ENCODE measurements at places on chromosomes 1 and 21.

GRCh38 chr1:228007049-228007800 lies 427 bp downstream of the WNT3A start:
- no peak for DNase-seq

DNA sequence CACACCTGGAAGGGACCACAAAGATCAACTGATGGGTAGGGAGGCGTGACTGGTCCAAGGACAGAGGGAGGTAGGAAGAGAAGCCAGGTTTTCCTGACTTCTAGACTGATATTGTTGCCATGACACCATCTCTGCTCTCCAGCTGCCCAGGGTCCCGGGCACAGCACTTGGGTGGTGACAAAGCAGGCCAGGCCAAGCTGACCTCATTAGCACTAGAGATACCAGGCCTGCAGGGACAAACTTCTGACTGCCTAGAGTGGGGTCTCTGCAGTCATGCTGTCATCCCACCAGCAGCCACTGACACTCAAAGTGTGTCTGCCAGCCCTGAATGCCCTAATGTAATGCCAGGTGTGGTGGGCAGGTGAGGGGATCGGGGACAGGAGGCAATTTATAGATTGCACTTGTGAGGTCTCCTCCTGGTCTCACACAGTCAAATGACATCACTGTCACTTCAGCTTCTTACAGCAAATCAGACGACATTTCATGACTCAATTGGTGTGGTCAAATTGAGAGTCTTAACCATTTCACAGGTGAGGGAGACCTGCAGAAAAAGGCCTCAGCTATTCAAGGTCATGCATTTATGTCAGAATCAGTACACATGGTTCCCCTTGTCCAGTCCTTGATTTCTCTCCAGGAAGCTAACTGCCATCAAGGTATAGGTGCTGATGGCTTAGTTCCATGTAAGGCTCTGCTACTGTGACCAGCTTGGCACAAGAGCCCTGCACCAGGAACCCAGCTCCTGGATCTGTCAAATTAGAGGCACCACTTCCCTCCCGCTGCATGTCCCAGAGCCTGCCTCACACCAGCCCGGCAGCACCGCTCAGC lies 2.7 kb downstream of the SLC9A1 start:
- DNase-seq = no peak

GRCh38 chr1:160519642-160520435 lies 3.2 kb downstream of the SLAMF6 start:
- DNase-seq = no peak

- no peak for DNase-seq
Measured at GRCh38 chr1:3139451-3139852, 70.4 kb downstream of the PRDM16 start.

GRCh38 chr1:179366093-179366800 lies 476 bp downstream of the AXDND1 start:
- no peak for DNase-seq

- DNase-seq = no peak
Measured at GRCh38 chr1:35499231-35499630, 58.0 kb downstream of the KIAA0319L start.

- DNase-seq = no peak
Measured at GRCh38 chr1:222941425-222941824, 126.6 kb downstream of the DISP1 start.

DNA sequence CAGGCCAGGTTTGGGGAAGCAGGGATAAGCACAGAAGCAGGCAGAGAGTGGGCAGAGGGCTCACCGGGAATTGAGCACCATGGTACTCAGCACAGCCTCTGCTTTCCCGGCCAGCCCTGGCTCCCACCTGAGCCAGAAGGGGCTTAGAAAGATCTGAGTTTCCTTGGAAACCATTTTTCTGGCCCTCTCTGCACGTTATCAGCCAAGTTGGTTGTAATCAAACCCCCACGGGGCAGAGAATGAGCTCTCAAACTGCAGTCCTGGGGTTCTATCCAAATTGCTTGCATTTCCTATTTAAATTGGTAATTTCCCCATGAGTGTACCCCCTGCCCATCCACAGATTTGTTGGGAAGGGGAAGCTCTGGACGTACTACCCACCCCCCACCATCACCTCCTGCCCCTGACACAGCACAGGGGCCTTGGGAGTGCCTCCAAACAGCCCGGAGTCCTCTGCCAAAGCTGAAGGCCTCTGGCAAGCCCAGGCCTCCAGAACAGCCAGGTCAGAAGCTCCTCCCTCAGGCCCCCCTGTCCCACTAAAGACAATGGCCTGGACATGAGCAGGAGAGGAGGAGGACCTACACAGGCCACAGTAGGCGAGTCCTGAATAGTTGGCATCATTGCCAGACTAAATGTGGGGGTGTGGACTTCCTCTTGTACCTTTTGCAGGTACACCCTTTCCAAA lies 42.7 kb upstream of the GJB5 start:
- DNase-seq = no peak

DNA sequence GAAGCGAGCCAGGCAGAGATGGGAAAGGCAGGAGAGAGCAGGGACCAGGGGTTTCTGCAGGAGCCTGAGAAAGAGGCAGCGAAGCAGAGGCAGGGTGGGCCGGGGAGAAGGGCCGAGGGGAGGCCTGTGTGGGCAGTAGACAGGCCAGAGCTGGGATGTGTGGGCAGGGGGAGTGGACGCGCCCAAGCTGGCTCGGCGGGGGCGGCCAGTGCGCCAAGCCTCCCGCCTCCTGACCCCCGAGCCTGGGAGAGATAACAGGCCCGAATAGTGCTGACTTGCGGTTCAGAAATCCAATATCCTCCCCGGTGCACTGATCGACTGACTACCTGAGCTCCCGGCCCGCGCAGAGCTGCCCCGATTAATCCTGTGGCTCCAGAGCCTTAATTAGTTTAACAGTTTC lies 41.9 kb downstream of the AHDC1 start:
- no peak for DNase-seq

DNA sequence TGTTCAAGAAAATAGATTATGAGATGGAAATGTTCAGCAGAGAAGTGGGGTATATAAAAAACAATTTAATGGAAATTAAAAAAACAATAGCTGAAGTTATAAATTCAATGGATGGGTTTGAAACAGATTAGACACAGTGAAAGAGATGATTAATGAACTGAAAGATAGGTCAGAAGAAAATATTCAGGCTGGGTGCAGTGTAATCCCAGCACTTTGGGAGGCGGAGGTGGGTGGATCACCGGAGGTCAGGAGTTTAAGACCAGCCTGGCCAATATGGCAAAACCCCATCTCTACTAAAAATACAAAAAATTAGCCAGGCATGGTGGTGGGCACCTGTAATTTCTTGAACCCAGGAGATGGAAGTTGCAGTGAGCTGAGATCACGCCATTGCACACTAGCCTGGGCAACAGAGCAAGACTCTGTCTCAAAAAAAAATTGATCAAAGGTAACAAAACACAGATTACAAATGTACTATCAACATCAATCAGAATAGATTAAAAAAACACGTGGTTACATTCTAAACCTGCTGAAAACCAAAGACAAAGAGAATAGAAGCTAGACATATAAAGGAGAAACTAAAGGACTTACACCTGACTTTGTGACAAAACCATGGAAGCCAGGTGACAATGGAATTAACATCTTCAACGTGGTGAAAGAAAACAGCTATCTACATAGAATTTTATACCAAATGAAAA lies 4.8 kb upstream of the SUMO3 start:
- DNase-seq = no peak

GRCh38 chr1:4010814-4011605 lies 110.9 kb upstream of the C1orf174 start:
- DNase-seq = no peak

DNA sequence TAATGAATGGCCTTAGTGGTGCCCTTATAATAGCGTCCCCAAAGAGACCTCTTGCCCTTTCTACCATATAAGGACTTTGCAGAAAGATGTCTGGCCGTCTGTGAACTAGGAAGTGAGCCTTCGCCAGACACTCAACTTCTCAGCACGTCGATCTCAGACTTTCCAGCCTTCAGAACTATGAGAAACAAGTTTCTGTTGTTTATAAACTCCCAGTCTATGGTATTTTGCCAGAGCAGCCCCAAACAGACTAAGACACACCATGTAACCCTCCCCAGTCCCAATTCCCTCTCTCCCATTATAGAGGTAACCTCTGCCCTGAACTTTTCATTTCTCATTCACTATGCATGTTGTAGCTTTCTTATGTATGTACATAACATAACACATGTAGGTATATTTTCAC lies 55.7 kb downstream of the NID1 start:
- no peak for DNase-seq

GRCh38 chr21:14559102-14559501 lies 13.0 kb upstream of the SAMSN1 start:
- DNase-seq = no peak

GRCh38 chr1:89942825-89943658 lies 51.9 kb upstream of the ZNF326 start:
- DNase-seq = no peak

DNA sequence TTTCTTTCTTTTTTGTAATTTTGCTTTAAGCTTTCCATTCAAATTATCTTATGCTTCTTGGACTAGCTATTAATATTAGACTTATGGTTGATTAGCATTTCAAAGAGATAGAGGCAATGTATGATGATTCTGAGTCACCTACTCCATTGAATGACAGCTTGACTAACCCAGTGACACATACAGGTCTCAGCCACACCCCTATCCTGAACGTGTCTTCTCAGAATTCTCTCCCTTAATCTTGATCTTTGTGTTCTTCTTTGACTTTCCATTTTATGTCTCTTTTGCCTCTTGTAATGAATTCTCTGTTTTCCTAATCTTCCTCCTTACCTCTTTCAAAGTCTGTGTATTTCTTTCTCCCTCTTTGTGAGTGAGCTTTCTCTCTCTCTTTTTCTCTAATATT lies 241.1 kb downstream of the PDE4B start:
- DNase-seq = no peak

- no peak for DNase-seq
Measured at GRCh38 chr1:58620259-58620658, 43.2 kb upstream of the TACSTD2 start.

DNA sequence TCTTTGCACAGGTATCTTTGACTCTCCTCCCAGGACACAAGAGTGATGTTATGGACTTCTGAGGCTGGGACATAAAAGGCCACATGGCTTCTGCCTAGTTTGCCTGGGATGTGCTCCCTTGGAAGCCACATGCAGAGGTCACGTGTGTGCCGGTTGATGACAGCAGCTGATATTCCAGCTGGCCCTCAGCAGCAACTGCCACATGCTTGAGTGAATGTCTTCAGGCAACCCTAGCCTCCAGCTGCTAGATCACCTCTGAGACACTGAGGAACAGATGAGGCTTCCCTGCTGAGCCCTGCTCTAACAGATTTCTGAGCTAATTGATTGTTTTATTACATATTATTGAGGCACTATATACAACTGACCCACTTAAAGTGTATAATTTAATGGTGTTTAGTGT lies 11.6 kb upstream of the AKR7A3 start:
- no peak for DNase-seq

- DNase-seq = no peak
Measured at GRCh38 chr1:214793708-214794107, 190.7 kb downstream of the CENPF start.

- no peak for DNase-seq
Measured at GRCh38 chr21:16004086-16004485, 274.3 kb downstream of the USP25 start.

DNA sequence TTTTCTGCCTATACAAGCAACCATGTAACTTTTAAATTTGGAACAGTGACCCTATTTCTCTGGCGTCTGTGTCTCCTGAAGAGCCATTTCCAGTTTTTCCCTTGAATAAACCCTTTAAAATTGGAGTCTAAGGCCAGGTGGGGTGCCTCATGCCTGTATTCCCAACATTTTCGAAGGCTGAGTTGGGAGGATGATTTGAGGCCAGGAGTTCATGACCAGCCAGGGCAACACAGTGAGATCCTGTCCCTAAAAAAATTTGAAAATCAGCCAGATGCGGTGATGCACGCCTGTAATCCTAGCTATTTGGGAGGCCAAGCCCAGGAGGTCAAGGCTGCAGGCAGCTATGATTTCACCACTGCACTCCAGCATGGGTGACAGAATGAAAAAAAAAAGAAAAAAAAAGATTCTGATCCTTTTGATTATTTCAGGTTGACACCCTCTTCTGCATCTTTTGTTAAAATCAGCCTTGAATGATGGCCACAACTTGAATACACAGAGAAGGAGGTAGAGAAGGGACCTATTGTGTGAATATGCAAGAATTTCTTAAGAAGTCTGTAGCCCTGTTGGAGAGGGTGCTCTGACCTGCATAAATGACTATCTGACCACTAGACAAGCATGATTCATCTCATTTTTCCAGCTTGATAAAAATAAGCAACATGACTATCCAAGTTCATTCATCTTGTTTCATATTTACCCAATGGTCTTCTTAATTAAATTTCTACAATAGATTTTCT lies 40.2 kb upstream of the PARP1 start:
- DNase-seq = no peak

DNA sequence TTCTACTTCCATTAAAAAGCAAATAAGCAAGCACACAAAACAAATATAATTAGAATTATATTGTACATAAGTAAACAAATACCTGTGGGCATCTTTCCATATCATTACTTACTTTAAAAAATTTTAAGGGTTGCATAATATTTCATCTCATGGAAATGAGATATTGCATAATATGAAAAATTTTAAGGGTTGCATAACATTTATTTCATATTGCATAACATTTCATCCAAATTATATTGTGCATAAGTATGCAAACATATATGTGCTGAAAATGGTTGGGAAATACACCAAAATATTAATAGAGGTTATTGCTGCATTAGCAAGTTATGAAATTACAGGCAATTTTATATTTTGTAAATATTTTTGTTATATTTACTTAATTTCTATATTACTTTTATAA lies 213.7 kb downstream of the KCNH1 start:
- DNase-seq = no peak

- DNase-seq = no peak
Measured at GRCh38 chr1:185733818-185734735, at the start of gene HMCN1. Gene HMCN1 (plus strand): TSS chr1:185734391. CDS start chr1:185734780, 389 bp downstream.

- DNase-seq = no peak
Measured at GRCh38 chr1:5998906-5999301, 6.7 kb upstream of the NPHP4 start.

- DNase-seq = no peak
Measured at GRCh38 chr1:195202241-195202640, 1406.0 kb downstream of the KCNT2 start.

DNA sequence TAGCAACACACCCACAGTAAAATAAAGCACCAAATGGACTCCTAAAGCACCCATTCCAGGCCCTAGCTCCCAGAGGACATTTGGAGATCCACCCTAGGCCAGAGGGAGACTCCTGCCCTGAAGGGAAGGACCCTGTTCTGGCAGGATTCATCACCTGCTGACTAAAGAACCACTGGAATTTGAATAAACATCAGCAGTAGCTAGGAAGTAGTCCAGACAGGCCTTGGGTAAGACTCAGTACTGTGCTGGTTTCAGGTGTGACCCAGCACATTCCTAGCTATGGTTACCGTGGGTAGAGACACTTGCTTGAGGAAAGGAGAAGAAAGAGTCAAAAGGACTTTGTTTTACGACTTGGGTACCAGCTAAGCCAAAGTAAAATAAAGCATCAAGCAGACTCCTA lies 92.7 kb upstream of the LRRC7 start:
- no peak for DNase-seq

Measured in activated CD8-positive, alpha-beta memory T cell treated with anti-CD3 and anti-CD28 coated beads for 48 hours (primary cell).